ENCODE measurements at places on chromosomes 1 and 21.

DNA sequence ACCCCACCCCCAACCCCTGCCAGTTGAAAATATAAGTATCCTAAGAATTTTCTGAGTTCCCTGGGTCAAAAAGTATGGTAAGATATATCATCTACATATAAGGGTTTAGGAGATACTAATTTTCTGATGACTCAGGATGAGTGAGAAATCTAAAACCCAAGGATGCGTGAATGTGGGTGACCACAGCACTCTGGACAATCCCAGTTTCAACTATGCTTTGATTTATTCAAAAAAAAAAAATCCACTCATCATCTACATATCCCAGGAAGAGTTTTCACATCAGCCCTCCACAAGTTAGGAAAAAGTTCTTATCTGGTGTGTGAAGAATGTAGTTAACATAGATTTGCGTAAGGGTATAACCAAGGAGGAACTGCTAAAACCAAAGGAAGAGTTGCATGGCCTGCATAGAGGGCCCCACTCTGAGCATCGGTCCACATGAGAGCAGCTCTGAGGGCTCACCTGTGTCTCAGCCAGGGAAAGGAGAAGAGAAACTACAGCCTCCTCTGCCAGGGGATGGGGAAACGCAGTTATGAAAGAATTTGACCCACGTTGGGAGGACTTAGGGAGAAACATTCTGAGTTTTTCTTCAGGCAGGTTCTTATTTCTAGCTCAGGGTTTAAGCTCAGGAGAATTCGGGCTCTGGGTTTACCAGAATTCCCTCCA lies 18.8 kb downstream of the LAMB3 start:
- no peak for DNase-seq

- DNase-seq, result no peak
Observed at GRCh38 chr1:42239555-42239954, 75.0 kb upstream of the GUCA2A start.

GRCh38 chr1:1013922-1014648 lies 788 bp downstream of the ISG15 start:
- no peak for DNase-seq

DNA sequence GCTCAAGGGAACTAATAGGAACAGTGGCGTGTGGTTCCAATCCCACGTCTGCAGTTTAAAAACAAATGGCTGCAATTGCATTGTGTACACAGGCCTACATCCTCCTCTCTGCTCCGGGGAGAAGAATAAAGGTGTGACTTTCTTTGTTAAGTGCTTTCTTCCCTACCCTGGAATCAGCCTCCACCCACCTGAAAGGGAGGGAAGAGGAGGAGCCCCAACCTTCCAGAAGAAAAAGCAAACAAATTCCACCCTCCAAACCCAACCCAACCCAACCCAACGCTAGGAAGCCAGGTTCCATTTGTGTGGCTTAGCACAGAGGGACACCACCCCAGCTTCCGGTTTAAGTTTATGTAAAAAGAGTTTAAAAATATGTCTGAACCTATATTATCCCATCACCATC lies 11.8 kb upstream of the BACE2 start:
- DNase-seq, result no peak

- DNase-seq, result no peak
Observed at GRCh38 chr1:8263791-8264190, 54.1 kb upstream of the SLC45A1 start.

- DNase-seq, result no peak
Observed at GRCh38 chr1:247247568-247247967, 8.3 kb upstream of the VN1R5 start.
